ENCODE measurements at places on chromosomes 1 and 21.
A peak's percentile ranks its signal among the peaks of the same experiment; 100 is the strongest.

GRCh38 chr1:112061901-112062320 lies 72.4 kb upstream of the KCND3 start:
- DNase-seq, result no peak

DNA sequence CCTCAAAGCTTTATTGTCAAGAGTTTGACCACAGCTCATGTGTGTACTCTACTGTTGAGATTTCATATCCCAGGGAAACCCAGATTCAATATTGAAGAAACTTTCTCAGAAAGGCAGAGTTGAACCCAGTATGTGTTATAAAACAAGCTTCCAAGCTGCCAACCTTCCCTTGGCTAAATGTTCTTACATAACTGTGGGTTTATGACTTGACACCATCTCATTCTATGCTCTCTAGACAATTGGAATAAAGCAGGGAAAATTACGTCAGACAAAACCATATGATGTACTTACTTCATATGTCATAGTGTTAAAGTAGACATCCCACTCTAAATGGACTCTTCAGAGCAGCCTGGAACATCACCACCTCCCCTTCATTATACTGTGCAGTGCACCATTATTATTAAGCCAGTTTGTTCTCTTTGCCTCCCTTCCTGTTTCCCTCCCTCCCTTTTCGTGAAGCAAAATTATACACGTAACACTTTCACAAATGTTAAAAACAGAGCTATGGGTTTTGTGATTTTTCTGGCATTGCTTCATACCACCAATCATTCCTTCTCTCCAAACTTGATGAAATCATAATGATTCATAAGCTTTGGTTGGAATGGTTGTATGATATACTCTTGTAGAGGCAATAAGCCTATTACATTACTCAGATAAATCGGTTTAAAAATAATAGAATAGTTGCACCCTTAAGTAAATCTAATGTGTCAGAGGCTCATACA lies 507.2 kb downstream of the LTN1 start:
- no peak for DNase-seq

GRCh38 chr1:206829875-206830274 lies 35.5 kb upstream of the IL20 start:
- no peak for DNase-seq

- DNase-seq, result peak; percentile 35
These were observed 20.5 kb upstream of the XPR1 start for GRCh38 chr1:180611016-180611930.

Data from upper lobe of left lung (tissue), 6 donors.